ENCODE measurements at places on chromosomes 1 and 21.
A peak's percentile ranks its signal among the peaks of the same experiment; 100 is the strongest.

DNA sequence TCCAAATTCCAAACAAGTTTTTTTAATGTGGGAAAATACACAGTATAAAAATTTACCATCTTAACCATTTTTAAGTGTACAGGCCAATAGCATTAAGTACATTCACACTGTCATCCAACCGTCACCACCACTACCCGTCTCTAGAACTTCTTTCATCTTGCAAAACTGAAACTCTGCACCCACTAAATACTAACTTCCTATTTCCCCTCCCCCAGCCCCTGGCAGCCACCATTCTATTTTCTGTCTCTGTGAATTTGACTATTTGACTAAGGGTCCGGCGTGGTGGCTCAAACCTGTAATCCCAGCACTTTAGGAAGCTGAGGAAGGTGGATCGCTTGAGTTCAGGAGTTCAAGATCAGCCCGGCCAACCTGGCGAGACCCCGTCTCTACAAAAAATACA lies 36.1 kb downstream of the CLSTN1 start:
- peak overlapping the region; percentile 96 for H3K27ac ChIP-seq
- H3K4me3 ChIP-seq, result peak overlapping the region; percentile 87
- no peaks in the 10 kb centered on the region for H3K36me3 ChIP-seq
- H3K27me3 ChIP-seq, result no peaks in the 10 kb centered on the region
- H3K4me1 ChIP-seq, result peaks cover 23% of the 10 kb centered on the region

DNA sequence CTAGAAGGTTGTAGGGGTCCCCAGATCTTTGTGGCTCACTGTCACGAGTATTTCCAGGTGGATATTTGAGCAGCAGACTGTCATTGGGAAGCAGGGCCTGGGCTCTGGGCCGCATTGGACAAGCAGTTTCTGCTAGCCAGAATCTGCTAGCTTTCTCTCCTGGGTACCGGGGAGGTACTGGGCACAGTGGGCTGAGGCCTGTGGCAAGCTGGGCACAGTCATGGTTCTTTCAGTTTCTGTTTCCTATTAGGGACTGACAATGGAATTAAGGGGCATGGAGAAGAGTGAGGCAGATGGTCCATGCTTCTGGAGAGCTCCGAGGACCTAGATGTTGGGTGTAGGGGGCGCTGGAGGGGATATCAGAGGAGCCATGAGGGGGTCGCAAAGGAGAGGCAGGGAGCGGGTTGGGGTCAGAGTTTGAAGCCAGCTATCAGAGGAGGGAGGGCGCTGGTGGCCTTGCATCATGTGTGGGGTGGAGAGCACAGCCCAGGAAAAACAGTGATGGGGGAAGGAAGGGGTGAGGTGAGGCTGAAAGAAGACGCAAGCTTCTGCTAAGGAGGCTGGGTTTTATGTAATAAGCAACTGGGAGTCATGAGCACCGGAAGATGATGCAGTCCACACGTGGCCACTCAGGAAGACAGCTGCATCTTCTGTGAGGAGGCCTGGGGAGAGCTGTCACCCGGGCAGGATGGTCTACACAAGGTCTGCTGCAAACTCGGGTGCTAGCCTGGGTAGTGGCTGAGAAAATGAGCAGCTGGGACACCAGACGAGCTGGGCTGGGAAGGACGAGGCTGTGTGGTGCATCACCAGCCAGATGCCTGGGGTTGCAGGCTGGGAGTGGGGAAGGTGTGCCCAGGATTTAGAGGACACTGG lies 72.7 kb downstream of the IER5 start:
- peaks cover 32% of the 10 kb centered on the region for H3K4me1 ChIP-seq
- H3K4me3 ChIP-seq, result no peak overlapping the region
- H3K36me3 ChIP-seq, result no peaks in the 10 kb centered on the region
- no peaks in the 10 kb centered on the region for H3K27me3 ChIP-seq
- no peak overlapping the region for H3K27ac ChIP-seq

- H3K27ac ChIP-seq, result no peak overlapping the region
- H3K4me3 ChIP-seq, result no peak overlapping the region
- DNase-seq, result no peak
- no peaks in the 10 kb centered on the region for H3K27me3 ChIP-seq
These were observed 4.6 kb downstream of the LRP8 start for GRCh38 chr1:53323316-53323715.

GRCh38 chr1:5001466-5001865 lies 347.1 kb downstream of the AJAP1 start:
- no peak overlapping the region for H3K27ac ChIP-seq
- no peak overlapping the region for H3K4me3 ChIP-seq
- H3K4me1 ChIP-seq, result no peaks in the 10 kb centered on the region
- no peak for DNase-seq
- no peaks in the 10 kb centered on the region for H3K36me3 ChIP-seq
- H3K27me3 ChIP-seq, result peaks cover 7% of the 10 kb centered on the region

GRCh38 chr1:172837816-172838679 lies 179.1 kb downstream of the FASLG start:
- no peaks in the 10 kb centered on the region for H3K36me3 ChIP-seq
- no peaks in the 10 kb centered on the region for H3K27me3 ChIP-seq
- H3K4me1 ChIP-seq, result peaks cover 18% of the 10 kb centered on the region
- no peak for DNase-seq
- H3K4me3 ChIP-seq, result peak overlapping the region; percentile 63

GRCh38 chr21:27047658-27048314 lies 80.9 kb upstream of the ADAMTS5 start:
- no peak overlapping the region for H3K27ac ChIP-seq
- H3K4me3 ChIP-seq, result no peak overlapping the region
- no peak for DNase-seq
- no peaks in the 10 kb centered on the region for H3K27me3 ChIP-seq
- H3K36me3 ChIP-seq, result no peaks in the 10 kb centered on the region
- H3K4me1 ChIP-seq, result no peaks in the 10 kb centered on the region

DNA sequence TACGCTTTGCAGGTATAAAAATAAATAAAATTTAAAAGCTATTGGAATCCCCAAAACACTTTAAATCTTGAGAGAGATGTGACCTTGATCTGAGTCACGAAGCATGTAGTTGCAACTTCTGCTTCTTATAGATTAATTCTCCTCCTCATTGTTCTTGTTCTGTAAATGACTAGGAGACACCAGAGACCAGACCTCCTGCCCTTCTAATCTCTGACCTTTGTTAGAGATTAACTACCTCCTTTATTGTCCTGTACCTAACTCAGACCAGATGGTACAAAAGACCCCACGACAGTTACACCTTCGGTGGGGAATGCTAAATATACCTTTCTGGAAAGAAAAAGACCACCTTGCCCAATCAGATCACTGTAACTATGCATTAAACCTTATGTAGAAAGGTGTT lies 76.9 kb upstream of the NEK2 start:
- H3K4me1 ChIP-seq, result peaks cover 6% of the 10 kb centered on the region
- no peak for DNase-seq
- H3K27me3 ChIP-seq, result no peaks in the 10 kb centered on the region
- H3K27ac ChIP-seq, result no peak overlapping the region

GRCh38 chr1:115302390-115302961 lies 35.6 kb downstream of the NGF start:
- no peaks in the 10 kb centered on the region for H3K4me1 ChIP-seq
- no peaks in the 10 kb centered on the region for H3K36me3 ChIP-seq
- H3K27ac ChIP-seq, result no peak overlapping the region
- no peak overlapping the region for H3K4me3 ChIP-seq
- H3K27me3 ChIP-seq, result peaks cover 20% of the 10 kb centered on the region

DNA sequence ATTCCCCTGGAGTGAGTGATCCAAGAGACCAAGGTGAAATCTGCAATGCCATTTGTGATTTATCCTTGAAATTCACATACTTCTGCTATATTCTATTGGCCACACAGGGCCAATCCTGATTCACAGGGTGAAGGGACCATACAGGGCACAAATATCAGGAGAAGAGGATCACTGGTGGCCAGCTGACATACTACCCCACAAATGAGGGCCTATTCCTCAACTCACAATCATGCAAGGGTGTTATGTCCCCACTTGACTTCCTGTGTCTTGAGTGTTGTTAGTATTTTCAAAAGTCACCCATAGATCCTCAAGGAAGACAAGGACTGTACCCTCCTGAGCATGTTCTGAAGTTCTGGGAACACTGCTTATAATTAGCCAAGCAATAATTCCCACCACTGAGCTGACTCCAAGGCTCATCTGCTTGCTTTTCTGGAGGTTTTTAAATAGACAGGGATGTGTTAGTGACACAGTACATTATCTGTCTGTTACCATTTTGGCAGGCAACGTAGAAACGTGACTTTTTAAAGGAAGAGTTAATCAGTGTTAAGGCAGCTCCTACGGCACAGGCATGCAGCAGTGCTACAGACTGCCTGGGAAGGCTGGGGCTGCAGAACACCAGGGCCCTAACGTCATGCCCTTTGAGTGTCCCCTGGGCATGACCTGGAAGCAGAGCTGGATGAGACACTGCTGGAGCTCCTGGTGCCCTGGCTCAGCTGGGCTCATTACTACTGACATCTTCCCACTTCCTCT lies 137.4 kb downstream of the FAM78B start:
- no peak overlapping the region for H3K4me3 ChIP-seq
- no peak for DNase-seq
- H3K27me3 ChIP-seq, result peaks cover 36% of the 10 kb centered on the region
- no peak overlapping the region for H3K27ac ChIP-seq

DNA sequence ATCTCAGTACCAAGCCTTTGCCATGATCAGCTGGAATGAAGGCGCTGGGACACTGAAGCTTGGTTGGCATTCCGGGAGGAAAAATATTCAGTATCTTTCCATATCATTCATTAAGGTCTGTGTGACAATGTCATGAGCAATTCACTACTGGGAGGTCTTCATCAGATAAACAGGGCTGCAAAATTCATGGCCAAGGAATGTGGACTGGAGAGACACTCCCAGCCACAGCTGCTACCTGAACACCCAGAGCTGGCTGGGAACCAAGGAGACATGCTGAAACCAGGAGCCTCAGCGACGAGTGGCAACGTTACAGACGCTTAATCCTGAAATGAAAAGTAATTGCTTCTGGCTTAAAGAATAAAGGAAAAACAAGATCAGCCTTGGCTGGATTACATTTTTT lies 30.6 kb upstream of the DDAH1 start:
- H3K36me3 ChIP-seq, result no peaks in the 10 kb centered on the region
- peaks cover 2% of the 10 kb centered on the region for H3K4me1 ChIP-seq
- DNase-seq, result no peak
- H3K27ac ChIP-seq, result no peak overlapping the region
- no peak overlapping the region for H3K4me3 ChIP-seq
- peaks cover 11% of the 10 kb centered on the region for H3K27me3 ChIP-seq

GRCh38 chr1:107147843-107148242 lies 7.0 kb downstream of the NTNG1 start:
- no peak overlapping the region for H3K27ac ChIP-seq
- DNase-seq, result no peak
- H3K27me3 ChIP-seq, result peaks cover 42% of the 10 kb centered on the region
- H3K4me1 ChIP-seq, result no peaks in the 10 kb centered on the region
- no peaks in the 10 kb centered on the region for H3K36me3 ChIP-seq

- H3K27me3 ChIP-seq, result peaks cover 14% of the 10 kb centered on the region
- H3K36me3 ChIP-seq, result no peaks in the 10 kb centered on the region
- peaks cover 4% of the 10 kb centered on the region for H3K4me1 ChIP-seq
- no peak overlapping the region for H3K4me3 ChIP-seq
- DNase-seq, result no peak
These were observed 50.4 kb downstream of the PGBD5 start for GRCh38 chr1:230375780-230376179.

GRCh38 chr1:206595581-206596318 lies 16.5 kb downstream of the EIF2D start:
- H3K27ac ChIP-seq, result peak overlapping the region; percentile 63
- no peaks in the 10 kb centered on the region for H3K27me3 ChIP-seq
- H3K36me3 ChIP-seq, result peaks cover 6% of the 10 kb centered on the region

DNA sequence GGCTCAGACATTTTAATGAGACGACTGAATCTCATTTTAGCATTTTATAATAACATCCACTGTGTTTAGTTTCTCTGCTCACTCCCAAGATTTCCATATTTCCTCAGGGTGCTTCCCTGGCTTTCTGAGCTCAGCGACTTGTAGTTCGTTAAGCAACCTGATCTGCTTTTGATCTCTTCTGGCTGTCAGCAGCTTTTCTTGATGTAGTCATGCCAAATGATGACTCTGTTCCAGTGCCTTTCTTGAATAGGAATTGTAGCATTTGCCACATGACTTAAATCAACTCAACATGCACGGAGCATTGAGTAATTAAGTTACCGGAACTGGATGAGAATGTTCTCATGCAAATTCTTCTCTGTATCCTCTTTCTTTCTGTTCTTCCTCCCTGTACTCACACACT lies 246.1 kb downstream of the FMN2 start:
- no peak overlapping the region for H3K4me3 ChIP-seq
- no peak for DNase-seq
- H3K27ac ChIP-seq, result no peak overlapping the region
- no peaks in the 10 kb centered on the region for H3K36me3 ChIP-seq

DNA sequence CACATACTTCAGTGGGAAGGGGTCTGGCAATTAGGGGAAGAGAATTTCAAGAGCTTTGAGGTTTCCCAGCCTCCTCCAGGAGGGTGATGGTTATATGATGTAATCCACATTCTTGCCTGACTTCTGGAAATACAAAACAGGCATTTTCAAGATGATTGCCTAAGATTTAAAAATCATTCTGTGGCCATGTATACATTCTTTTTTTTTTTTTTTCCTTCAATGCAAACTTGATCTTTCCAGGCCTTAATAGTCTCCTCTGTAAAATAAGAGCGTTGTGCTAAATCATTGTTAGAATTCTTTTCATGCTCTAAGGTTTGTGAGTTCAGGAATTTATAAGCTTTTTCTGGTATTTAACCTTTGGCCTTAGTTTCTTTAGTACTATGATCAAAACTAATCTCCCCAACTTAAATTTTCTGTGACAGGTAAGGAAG lies 192.3 kb upstream of the HMCN1 start:
- H3K4me3 ChIP-seq, result no peak overlapping the region
- H3K4me1 ChIP-seq, result no peaks in the 10 kb centered on the region
- DNase-seq, result no peak
- H3K27ac ChIP-seq, result peak overlapping the region; percentile 72
